ENCODE measurements at places on chromosomes 5 and 9.

GRCh38 chr5:53537711-53538110, 22.7 kb upstream of the NDUFS4 start:
- no peak for DNase-seq

- DNase-seq, result no peak
Measured at GRCh38 chr9:94894094-94894699, 167.7 kb downstream of the AOPEP start.

DNA sequence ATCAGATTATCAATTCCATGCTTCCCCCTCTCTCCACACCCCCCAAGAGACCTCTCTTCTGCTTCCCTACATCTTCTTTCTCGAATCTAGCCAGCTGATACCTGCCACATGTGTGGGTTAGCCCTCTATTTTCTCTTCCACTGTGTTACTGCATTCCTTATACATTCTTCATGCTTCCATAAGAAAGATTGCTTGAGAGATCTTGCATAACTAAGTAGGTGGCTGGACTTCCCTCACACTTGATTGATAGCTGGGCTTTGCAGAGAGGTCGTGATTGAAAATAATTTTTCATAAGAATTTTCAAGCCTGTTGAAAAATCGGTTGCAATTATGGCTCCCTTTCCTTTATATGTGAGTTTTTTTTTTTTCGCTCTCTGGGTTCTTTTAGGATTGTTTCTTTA, 33.0 kb upstream of the PANK3 start:
- no peak for DNase-seq

DNA sequence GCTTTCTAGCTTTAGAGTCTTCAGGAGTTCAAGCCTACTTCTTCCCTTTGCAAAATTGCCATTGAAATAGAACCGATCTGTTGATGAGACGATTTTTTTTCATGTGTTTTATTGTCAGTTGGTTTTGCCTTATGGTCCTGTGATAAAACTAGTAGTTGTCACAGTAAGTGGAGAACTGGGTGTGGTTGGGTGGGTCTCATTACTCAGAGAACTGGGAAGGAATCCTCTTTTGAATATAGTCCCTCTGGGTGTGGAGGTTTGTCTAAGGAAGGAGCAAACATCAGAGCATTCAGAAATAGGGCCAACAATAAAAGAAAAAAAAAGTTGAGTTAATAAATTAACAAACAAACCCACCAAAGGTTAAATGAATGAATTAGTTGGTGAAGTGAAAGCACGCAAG, 69.0 kb downstream of the ALDH1A1 start:
- no peak for DNase-seq

GRCh38 chr5:62938927-62939326, 360.3 kb downstream of the LRRC70 start:
- no peak for DNase-seq

Measured in COLO829 (cell line).